Spinal cord (tissue), 10 donors: ENCODE measurements at places on chromosomes 6 and 20. TPM values are rescaled to one million over a fixed set of nuclear protein-coding genes. Genes with fewer than 3 reads are reported as not detected.

DNA sequence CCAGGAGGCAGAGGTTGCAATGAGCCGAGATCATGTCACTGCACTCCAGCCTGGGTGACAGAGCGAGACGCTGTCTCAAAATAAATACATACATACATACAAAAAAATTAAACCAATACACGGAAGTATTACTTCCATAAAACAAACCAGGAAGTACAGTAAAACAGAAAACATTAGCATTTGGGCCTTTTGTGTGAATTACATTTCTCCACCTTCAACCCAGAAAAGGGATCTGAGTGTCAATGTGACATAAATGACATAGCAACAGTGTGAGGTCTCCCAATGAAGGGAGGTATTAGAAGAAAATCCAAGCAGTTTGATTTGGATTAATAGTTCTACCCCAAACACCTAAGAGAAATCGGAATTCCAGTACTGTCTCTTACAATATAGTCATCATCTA is 10.1 kb downstream of the CSNK2A1 start:
- no peak for DNase-seq

Gene AURKA
- 9.0 TPM for total RNA-seq

DNA sequence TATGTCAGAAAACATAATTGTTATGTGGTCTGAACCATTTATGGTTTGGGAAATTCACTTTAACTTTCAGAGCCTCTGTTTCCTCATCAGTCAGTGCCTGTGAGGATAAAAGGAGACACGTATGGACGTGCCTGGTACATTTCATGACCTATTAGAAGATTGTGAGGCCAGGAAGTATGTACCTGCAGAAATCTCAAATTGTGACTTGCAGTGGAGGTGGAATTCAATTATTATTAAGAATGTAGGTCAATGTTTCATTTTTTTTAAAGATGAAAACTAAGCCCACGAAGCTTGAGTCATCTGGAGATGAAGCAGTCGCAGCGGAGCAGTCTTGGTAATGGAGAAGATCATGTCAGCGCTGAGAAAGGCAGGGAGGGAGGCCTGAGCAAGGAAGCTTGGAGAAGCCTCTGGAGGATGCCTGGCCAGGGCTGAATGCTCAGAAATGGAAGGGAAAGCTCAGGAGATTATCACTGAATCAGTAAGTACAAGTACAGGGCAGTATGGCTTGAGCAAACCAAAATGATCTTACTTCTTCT is 3.9 kb upstream of the DSE start:
- no peak for DNase-seq

Gene KIAA1755
- 51.5 TPM for total RNA-seq

- DNase-seq, result no peak
Observed at GRCh38 chr6:163520956-163521355, 106.4 kb downstream of the QKI start.

- DNase-seq, result no peak
Observed at GRCh38 chr6:1053586-1053985, 258.3 kb upstream of the FOXQ1 start.

Gene HSPA12B
- total RNA-seq, result 14.8 TPM
